Left renal cortex interstitium (tissue), 4 donors: ENCODE measurements at places on chromosomes 2 and 18.

DNA sequence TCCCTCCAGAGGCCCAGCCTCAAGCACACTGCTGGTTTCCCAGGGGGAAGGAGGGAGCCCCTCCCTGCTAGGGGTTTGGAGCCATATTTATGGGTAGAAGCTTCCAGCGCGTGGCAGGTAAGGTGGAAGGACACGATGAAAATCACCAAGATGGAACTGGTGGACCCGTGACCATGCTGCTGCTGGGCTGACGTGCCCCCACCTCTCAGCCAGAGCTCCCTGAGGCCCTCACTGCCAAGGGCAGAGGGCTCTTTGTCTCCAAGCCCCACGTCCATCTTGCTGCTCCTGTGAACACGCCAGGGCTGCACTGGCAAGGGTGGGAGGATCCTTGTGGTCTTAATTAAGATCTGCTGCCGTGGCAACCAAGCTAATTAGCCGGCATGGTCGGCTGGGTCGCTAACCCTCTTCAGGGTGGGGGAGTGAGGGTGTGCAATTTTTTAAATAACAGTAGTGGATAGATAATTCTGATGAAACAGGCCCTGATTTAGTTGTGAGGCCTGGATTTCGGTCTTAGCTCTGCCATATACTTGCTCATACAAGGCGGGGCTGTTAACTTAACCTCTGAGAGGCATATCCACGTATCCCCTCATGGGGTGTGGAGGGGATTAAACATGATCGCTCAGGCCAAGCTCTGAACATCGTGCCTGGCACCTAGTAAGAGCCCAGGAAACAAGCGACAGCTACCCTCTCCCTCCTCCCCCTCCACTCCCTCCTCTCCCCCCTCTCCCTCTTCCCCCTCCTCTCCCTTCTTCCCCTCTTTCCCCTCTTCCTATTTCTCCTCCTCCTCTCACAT is 232.8 kb downstream of the CELF4 start:
- DNase-seq: no peak

DNA sequence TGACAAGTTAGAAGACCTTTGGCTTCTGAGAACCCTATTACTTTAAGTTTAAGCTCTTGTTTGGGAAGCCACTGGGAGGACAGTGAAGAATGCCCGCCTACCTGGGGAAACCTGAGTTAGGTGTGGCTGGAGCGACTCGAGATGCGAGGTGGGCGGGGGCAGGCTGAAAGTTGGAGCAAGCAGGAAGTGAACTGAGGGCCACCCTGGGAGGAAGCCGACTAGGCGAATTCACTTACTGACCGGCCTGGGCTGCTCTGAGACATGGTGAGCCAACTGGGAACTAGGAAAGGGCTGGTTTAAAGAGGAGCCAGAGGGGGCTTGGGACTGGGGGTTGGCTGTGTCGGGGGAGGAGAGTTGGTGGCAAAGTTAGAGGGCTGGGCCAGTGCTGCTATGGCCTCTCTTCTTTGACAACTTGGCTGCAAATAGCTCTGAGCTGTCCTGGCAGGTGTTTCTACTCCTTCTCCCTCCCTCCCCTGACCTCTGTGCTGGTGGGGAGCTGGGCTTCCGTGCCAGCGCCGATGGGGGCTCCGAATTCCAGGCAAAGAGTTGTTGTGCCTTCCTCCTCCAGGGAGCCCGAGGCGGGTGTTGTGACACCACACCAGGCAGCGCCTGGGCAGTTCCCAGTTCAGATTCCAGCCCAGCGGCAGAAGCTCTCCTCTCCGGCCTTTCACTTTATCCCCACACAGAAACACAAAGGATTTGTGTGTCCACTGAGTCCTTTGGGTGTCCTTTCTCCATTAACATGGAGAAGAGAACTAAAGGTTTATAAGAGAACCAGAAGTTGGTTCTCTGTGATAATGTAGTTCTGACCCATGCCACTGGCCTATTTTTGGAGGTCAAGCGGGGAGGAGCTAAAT is at the start of gene VAMP8:
Gene VAMP8, plus strand, starts transcription at position 201 of the 857 bp plus-strand sequence. Its CDS starts 61 bp downstream, at position 262.
- DNase-seq: no peak

DNA sequence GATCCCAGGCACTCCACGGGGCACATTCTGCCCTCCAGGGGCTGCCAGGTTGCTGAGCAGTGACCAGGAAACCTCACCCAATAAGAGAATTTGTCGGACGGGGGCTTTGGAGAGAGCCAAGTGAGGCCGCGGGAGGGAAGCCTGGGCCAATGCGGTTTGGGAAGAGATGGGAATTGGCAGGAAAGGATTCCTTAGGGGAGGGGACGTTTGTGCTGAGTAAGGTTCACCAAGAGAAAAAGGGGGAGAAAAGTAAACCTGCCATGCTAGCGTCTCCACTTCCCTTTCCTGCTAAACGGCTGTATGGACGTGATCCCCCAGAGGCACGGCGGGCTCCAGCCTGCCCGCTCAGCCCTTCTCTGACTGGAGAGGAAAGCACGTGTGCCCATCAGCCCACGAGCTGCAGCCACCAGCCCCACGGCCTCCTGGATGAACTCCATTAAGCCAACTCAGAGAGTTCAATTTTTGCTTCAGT is 194.4 kb upstream of the ID2 start:
- DNase-seq: no peak

GRCh38 chr2:164824872-164825271 is 16.8 kb downstream of the COBLL1 start:
- no peak for DNase-seq

- no peak for DNase-seq
These were observed 311.4 kb downstream of the LRRTM1 start for GRCh38 chr2:79993144-79993543.

- DNase-seq: no peak
These were observed 208.6 kb upstream of the ST6GAL2 start for GRCh38 chr2:107094450-107094986.

GRCh38 chr18:55236150-55236931 is 277.1 kb upstream of the CCDC68 start:
- no peak for DNase-seq

GRCh38 chr18:49817947-49818346 is 4.6 kb upstream of the ACAA2 start:
- DNase-seq: no peak

GRCh38 chr2:98359986-98360385 is 13.7 kb downstream of the CNGA3 start:
- DNase-seq: no peak

- no peak for DNase-seq
These were observed 16.2 kb downstream of the DOCK10 start for GRCh38 chr2:225025917-225026571.

GRCh38 chr2:49770919-49771318 is 616.6 kb upstream of the FSHR start:
- no peak for DNase-seq

DNA sequence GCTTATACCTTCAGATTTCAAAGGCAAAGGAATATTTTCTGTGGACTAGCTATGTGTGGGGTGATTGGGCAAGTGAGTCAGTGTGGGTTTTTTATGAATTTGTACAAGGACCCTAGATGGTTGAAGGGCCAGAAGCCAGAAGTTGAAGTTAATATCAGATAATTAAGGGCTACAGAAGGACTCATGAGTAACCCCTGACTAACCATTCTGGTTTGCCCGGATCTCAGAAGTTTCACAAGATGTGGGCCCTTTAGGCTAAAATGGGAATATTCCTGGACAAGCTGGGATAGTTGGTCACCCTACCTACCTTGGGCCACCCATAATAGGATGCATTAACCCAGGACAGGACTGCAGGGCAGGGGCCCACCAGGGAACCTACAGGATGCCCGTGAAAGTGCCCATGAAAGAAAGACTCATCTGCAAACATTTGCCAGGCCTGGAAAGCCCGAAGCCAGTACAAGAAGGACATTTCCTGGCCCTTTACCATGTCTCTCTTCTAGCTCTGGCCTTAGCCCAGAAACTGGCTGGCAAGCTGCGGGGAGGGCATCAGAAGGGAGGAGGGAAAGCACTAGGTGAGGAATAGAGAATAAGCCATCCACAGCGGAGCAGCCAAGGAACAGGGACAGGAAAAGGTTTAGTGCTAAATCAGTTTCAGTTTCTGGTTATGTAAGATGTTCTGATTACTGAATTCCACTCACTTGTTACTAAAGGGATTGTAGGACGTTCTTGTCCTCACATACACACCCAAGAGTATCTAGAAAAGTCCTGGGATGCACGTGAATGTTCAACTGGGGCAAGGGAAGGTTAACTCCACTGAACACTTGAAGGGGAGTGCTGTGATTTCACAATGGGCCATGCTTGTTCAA is 33.6 kb downstream of the GCG start:
- DNase-seq: no peak

- DNase-seq: no peak
These were observed 422.5 kb upstream of the PIK3C3 start for GRCh38 chr18:41532344-41533086.

DNA sequence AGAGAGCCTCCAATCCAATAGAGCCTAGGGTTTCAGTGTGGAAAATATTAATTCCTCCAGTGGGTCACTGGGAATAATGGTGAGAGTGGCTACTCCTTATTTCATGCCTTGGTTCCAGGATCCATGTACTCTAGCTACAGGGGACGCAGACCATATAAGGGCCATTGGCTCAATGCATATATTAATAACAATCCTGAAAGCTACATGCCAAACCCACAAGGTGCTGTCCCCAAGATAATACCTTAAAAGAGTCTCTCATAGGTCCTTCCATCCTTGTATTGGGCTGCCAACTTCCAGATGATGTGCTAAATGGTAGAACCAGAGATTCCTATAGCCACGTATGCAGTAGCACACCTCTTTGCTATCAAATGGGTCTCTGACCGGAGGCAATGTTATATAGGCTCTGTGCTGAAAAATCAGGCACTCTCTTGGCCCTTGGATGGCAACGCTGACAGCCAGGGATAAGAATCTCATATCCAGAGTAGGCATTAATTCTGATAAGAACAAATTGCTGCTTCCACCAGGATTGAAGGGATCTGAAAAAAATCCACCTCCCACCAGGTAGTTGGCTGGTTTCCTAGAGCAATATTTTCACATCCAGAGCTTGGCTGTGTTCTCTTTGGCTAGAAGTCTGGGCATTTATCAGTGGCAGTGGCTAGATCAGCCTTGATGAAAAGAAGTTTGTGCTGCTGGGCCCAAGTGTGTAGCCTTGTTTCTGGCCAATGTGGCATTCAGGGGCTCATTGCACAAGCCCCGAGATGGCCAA is 218.1 kb upstream of the MGAT5 start:
- DNase-seq: no peak

GRCh38 chr2:120802158-120802557 is 66.5 kb downstream of the GLI2 start:
- DNase-seq: no peak

- DNase-seq: no peak
These were observed 6.9 kb upstream of the STAT1 start for GRCh38 chr2:191020742-191021381.

DNA sequence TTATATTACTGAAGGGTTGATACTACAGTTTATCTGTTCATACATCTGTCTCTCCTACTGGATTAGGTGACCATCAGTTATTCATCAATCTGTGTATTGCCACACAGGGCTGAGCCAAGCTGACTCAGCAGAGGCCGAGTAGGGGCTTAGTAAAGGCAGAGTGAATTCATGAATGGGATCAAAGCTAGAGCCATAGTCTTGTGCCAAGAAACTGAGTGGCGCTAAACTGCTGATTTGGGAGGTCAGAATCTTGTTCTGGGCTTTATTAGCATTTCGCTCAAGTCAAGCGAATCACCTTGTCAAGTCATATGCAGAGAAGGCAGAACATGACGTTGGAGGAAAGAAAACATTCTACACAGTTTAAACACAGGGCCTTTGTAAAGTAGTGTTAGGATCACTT is 34.1 kb downstream of the SOCS6 start:
- DNase-seq: peak; percentile 13

GRCh38 chr2:109176928-109177327 is 47.9 kb downstream of the SH3RF3 start:
- no peak for DNase-seq

- no peak for DNase-seq
These were observed 31.5 kb upstream of the HAAO start for GRCh38 chr2:42823744-42824453.

DNA sequence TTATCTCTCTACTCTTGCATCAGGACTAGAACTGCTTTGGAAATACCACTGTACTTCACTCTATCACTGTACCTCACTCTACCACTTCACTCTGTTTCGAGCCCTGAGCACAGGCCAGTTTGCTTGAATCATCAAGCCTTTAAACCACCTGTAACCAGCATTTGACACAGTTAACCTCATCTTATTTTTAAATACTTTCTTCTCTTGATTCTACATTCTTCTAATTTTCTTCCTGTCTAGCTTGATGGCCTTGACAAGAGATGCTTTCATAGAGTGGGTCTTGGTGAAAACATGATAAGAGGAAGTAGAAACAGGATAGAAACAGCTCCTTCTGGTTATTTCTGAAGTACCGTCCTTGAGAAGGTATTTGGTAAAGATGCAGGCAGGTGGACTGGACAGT is 78.1 kb downstream of the SPIRE1 start:
- DNase-seq: no peak

DNA sequence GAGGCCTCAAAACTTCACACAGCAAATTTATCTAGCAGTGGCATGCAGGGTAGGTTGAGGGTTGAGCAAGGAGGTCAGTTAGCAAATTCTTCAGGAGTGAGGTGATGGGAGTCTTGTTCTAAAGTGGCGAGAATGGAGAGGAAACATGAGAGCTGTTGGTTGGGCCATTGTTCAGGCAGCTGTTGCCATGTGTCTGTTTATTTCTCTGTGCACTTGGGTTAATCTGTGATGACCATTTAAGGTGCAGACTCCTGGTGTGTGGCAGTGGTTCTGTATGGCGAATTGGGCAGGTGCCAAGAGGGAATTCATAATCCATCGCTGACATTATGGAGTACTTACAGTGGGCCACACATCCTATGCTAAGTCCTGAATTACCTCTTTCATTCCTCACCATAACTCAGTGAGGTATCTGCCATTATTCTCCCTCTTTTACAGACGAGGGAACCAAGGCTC is 30.4 kb downstream of the TMEM178A start:
- DNase-seq: no peak

DNA sequence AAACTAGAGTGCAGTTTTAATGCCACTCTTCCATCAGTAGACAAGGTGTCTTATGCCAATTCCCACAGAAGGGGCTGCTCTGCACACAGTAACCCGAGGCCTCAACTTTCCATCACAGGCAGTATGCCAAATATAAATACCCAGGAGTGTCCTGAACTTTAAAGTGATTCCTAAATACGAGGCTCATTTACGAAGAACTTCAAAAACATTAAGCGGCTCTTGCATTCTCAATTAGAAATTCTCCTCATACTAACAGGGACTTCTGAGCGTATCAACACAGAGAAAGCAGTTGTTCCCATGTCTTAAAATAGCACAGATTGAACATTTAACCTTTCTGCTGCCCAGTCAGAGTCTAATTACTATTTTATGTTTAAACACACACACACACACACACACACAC is 638.6 kb downstream of the ERBB4 start:
- DNase-seq: no peak

GRCh38 chr2:29235411-29235810 is 120.2 kb downstream of the CLIP4 start:
- no peak for DNase-seq
